ENCODE measurements at places on chromosomes 2 and 18. TPM values are rescaled to one million over a fixed set of nuclear protein-coding genes. Genes with fewer than 3 reads are reported as not detected.

DNA sequence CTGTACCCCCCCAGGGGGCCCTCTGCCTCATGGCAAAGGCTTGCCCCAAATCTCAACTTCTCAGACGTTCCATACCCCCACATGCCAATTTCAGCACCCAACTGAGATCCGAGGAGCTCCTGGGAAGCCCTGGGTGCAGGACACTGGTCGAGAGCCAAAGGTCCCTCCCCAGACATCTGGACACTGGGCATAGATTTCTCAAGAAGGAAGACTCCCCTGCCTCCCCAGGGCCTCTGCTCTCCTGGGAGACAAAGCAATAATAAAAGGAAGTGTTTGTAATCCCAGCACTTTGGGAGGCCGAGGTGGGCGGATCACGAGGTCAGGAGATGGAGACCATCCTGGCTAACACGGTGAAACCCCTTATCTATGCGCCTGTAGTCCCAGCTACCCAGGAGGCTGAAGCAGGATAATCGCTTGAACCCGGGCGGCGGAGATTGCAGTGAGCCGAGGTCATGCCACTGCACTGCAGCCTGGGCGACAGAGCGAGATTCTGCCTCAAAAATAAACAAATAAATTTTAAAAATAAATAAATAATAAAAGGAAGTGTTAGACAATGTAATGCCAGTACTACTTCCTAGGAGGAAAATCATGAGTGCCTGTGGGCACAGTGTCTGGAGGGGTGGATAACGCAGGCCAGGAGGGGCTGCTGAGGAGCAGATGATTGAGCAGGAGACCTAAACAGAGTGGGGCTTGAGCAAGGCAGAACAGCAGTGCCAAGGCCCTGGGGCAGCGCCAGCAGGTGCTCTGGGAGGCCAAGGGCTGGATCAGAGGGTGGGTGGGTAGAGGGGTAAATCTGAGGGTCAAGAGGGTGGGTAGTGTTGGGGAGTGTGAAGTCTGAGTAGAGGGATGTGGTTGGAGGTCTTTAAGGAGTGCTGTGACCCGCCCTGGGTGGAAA lies 4.0 kb downstream of the ALPP start:
- no peak for DNase-seq

GRCh38 chr18:43422518-43422917 lies 145.2 kb upstream of the SYT4 start:
- DNase-seq: no peak

DNA sequence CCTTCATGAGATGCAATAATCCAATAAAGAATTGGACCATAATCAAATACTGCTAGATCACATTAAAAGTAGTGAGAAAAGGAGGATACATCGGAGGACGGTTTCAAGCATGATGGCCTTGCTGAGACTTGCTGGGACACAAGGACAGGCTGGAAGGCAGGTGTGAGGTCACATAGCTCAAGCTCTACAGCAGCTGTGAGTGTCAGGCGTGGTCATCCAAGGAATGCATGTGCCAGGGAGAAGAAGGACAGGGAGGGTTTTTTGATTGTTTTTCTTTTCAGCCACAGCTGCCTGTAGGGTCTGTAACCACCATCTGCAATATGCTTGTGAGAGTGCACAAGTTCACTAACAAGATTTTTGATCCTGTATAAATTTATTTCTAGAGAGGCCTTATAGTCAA lies 57.6 kb downstream of the BMP10 start:
- DNase-seq: no peak

CRYGB gene
- total RNA-seq: not detected

DNA sequence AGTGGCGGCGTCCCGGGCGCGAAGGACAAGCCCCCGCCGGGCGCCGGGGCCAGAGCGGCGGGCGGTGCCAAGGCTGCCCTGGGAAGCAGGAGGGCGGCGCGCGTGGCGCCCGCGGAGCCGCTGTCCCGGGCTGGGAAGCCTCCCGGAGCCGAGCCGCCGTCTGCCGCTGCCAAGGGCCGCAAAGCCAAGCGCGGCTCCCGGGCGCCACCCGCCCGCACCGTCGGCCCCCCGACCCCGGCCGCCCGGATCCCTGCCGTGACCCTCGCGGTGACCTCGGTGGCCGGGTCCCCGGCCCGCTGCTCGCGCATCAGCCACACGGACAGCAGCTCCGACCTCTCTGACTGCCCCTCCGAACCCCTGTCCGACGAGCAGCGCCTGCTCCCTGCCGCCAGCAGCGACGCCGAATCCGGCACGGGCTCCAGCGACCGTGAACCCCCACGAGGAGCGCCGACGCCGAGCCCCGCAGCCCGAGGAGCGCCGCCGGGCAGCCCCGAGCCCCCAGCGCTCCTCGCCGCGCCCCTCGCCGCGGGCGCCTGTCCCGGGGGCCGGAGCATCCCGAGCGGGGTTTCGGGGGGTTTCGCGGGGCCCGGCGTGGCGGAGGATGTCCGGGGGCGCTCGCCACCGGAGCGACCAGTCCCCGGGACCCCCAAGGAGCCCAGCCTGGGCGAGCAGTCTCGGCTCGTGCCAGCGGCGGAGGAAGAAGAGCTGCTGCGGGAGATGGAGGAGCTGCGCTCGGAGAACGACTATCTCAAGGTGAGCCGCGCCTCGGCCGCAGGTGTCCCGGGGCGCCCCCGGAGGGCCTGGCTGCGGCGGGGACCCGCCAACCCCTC lies 820 bp downstream of the MTCL1 start:
- DNase-seq: no peak

ZNF532 gene
- 71.8 TPM for total RNA-seq

- no peak for DNase-seq
These were observed 444.4 kb upstream of the HNRNPA3 start for GRCh38 chr2:176768185-176768584.

MBOAT2 gene
- 48.2 TPM for total RNA-seq

TTN gene
- total RNA-seq: 4,176 TPM

- no peak for DNase-seq
These were observed 37.9 kb upstream of the NARS1 start for GRCh38 chr18:57659460-57660102.

HOXD12 gene
- not detected for total RNA-seq

DYNAP gene
- total RNA-seq: not detected

UPP2 gene
- not detected for total RNA-seq

STARD6 gene
- total RNA-seq: not detected

DNA sequence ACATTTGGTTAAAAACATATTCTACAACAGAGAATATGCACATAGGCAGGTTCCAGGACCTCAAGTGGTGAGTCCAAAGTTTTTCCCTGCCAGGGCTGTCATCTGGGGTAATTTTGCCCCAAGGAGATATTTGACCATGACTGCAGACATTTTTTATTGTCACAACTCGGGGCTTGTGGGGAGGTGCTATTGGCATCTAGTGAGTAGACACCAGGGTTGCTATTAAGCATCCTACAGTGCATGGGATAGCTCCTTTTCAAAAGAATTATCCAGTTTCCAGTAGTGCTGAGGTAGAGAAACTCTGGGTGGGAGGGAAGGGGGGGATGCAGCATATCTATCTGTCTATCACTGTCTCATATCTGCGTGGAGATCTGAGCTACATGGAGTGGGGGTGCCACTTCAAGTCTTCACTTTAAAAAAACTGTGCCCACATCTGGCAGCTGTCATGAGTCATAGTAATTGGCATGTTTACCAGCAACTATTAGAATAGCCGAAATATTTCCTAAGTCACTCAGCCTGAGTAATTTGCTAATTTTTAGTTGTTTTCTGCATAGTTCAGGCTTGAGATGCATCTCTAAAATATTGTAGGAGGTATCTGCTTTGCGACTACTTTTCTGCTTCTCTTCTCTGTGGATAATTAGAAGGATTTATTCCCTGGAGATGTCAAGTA lies 254.0 kb upstream of the RBMS1 start:
- no peak for DNase-seq

GRCh38 chr2:130251535-130251872 lies 53.3 kb upstream of the TUBA3E start:
- DNase-seq: peak; percentile 63

MAP4K4 gene
- 135 TPM for total RNA-seq

ALK gene
- total RNA-seq: not detected

GRCh38 chr18:44979748-44980147 lies 299.1 kb downstream of the SETBP1 start:
- DNase-seq: no peak

DNA sequence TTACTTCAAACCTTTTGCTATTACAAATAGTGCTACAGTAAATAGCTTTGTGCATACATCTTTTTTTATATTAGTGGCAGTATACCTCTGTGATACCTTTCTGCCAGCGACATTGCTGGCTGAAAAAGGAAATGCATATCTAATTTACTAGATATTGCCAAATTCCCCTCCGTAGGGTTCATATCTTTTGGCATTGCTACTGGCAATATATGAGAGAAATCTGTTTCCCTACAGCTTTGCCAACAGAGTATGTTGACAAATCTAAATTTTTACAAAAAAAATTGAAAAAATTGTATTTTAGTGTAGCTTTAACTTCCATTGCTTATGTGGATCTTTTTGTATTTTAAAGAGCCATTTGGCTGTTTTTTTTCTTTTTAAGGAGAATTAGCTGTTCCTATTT lies 426.7 kb downstream of the TRIB2 start:
- no peak for DNase-seq

GRCh38 chr2:46751897-46752296 lies 163.7 kb downstream of the MCFD2 start:
- no peak for DNase-seq

- no peak for DNase-seq
These were observed 171.1 kb upstream of the SKOR2 start for GRCh38 chr18:47422524-47422923.

DNA sequence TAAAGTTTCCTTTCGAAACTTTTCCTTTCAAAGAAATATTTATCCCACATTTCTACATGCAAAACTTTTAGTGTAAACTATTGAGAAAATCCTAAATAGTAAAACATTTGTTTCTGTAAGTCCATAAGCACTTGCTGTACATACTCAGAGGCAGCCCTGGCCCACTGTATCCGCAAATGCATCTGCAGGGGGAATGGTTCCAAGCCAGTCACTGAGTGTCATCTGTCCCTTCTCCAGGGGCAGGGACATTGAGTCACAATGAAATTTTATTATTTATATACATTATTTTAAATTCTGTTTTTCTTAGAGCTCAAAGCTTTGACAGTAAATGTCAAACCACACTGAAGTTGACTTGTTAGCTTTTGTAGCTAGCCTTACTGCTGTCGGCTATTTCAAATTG lies 367.2 kb downstream of the MTX2 start:
- no peak for DNase-seq

GCG gene
- total RNA-seq: not detected

GRCh38 chr2:127208313-127208712 lies 11.8 kb downstream of the CYP27C1 start:
- no peak for DNase-seq

DNA sequence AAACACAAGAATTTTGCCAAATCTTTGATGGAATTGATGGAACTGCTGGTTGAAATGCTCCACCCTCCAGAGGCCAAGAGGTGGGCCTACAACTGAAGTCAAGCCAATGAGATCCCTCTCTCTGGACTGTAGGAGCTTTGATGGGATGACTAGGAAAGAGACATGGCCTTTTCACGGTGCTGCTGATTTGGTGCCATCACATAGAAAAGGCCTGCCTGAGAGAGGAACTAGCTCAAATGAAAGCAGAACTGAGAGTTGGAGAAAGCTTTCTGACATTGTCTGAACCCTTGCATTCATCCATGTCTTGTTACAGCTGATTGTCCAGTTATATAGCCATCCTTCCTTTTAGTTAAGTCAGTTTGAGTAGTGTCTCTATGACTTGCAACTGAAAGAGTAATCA lies 283.8 kb upstream of the LYPD1 start:
- DNase-seq: no peak

GRCh38 chr2:151827564-151828142 lies 568 bp downstream of the ARL5A start:
- DNase-seq: no peak

GRCh38 chr2:236531996-236532395 lies 37.6 kb upstream of the ACKR3 start:
- DNase-seq: no peak

- DNase-seq: no peak
These were observed 44.9 kb upstream of the ASB18 start for GRCh38 chr2:236308855-236309668.

GRCh38 chr2:75655861-75656260 lies 9.3 kb downstream of the MRPL19 start:
- DNase-seq: no peak

DNA sequence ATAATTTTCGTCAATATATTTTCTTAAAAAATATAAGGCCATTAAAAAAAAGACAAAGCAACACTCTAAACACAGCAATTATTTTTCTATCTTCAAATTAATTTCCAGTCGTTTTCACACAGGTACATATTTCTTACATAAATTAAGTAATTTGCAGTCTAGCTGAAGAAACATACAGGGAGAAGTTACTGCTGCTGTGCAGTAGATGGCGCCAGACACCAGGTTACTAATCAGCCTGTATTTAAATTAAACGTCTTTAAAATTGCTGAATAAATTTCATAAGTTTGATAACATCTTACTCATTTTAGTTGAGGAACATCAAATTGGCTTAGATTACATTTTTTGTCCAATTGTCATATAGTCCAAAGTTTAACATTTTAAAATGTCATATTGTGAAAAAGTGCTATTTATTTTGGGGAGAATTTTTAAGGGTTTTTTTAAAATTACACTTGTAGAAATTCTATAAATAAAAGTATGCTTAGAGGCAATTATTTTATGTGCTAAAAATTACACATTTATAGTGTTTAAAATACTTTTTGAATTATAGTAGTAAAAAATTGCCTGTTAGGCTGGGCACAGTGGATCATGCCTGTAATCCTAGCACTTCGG lies 88.4 kb downstream of the PMAIP1 start:
- DNase-seq: no peak

SLC14A1 gene
- total RNA-seq: 12.4 TPM

Measured in cardiac septum (tissue), 1 donor.